ENCODE measurements at places on chromosomes 7 and 10. TPM values are rescaled to one million over a fixed set of nuclear protein-coding genes. Genes with fewer than 3 reads are reported as not detected.

PLAU gene
- 14.9 TPM for total RNA-seq

CYP3A5 gene
- 0.89 TPM for total RNA-seq

AOAH gene
- not detected for total RNA-seq

FXYD4 gene
- total RNA-seq, result not detected
